A172 (cell line): ENCODE measurements at places on chromosomes 16 and 17.

DNA sequence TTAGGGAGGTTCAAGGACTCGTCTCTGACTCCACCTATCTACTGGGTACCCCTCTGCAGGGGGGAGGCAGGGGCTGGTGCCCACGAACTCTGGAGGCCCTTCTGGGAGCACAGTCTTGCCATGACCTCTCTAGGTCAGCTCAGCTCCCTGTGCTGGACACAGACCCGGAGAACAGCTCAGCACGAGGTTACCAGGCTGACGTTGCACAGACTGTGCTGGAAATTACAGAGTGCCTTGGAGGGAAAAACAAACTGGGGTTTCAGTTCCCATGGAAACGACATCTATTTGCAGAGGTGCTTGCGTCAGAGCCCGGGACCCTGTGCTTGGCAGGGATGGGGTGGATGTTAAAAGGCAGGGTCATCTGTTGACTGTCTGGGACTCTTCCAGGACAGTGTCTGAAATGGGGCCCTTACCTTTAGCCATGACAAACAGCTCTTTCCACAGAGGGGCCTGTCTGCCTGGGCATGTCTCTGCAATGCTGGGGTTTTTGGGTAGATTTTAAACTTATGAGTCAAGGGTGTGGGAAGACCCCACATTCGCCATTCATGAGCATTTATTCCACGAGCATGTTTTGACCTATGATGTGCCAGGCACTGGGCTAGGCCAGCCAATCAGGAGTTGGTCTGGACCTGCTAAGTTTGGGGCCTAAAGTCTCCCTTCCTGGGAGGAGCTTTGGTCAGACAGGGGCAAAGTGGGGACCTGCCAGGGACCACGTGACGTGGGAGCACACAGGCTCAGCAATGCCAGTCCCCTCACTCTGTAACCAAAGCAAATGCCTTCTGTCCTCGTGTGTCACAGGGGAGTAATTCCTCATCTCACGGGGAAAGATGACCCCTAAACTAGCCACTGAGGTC, 22.5 kb downstream of the CCR7 start:
- DNase-seq, result no peak

GRCh38 chr17:81012574-81013447, 21.2 kb downstream of the CHMP6 start:
- DNase-seq, result no peak

DNA sequence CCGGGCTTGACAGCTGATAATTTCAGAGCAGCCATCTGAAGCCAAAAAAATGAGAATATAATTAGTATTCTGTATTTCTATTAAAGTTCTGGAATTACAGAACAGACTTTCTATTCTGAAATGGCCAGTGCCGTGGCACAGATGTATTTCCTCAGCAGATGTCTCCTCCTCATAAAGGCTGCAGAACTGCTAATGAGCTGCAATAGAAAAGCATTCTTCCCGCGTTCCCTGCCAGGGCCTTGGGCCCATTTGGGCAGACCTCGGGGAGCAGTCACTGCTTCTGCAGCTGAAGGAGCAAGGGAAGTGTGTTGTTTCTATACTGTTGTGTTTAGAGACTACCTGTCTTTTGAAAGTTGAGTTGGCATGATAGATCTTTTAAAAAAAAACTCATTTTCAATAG, 152.6 kb upstream of the CACNG5 start:
- DNase-seq, result no peak

- no peak for DNase-seq
These were observed 5.9 kb upstream of the MYO15A start for GRCh38 chr17:18102640-18103039.

GRCh38 chr17:49190932-49191331, 19.4 kb downstream of the GNGT2 start:
- DNase-seq, result no peak

- peak; percentile 42 for DNase-seq
These were observed 110.7 kb upstream of the IRX3 start for GRCh38 chr16:54397190-54397835.

DNA sequence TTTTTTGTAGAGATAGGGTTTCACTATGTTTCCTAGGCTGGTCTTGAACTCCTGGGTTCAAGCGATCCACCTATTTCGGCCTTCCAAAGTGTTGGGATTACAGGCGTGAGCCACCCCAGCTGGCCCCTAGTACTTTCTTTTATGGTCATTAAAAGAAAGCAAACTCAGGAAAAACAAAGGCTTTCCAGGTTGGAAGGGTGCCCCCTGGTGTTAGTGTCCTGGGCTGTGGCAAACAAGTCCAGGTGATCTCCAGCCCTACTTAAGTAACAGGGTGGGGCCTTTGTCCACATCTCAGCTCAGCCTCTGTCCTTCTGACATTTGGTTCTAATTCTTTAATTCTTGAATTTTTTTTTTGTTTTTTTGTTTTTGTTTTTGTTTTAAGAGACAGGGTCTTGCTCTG, 6.9 kb downstream of the IGFBP4 start:
- no peak for DNase-seq

GRCh38 chr17:3968886-3969524, 4.8 kb upstream of the ATP2A3 start:
- no peak for DNase-seq

DNA sequence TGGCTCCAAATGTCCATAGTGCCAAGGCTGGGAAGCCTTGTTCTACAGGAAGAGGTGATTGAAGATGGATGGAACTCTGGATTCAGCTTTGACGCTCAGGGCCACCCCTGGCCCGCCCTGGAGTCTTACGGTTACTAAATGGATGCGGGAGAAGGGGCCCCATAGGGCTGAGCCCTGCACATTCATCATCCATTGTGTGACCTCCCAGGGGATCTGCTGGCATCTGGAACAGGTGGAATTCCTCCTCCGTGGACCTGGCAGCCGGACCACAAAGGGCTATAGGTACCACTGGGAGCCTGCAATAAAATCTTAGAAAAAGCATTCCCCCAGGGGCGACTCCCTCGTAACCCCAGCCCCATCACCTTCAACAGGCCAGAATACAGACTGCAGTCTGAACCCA, 81.4 kb upstream of the NOL11 start:
- DNase-seq, result no peak

DNA sequence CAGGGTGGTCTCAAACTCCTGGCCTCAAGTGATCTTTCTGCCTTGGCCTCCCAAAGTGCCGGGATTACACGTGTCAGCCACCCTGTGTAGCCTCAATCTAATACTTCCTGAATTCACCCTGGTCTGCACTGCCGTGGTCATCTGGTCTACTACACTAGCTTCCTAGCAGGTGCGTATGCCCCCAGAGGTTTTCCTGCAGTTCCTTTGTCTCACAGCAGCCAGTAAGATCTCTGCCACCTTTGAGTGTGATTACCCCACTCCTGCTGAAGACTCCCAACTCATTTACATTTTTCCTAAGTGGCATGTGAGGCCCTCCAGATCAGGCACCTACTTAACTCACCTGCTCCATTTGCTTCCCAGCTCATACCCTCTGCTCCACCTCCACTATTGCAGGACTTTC, 5.1 kb upstream of the DDX19A start:
- DNase-seq, result no peak

GRCh38 chr16:4614571-4615383, at the start of gene UBALD1:
Gene UBALD1, minus strand, starts transcription at chr16:4614888. Its CDS starts 91 bp downstream, at chr16:4614797.
- peak; percentile 81 for DNase-seq

GRCh38 chr16:629185-629832, 1.5 kb upstream of the WFIKKN1 start:
- DNase-seq, result no peak

DNA sequence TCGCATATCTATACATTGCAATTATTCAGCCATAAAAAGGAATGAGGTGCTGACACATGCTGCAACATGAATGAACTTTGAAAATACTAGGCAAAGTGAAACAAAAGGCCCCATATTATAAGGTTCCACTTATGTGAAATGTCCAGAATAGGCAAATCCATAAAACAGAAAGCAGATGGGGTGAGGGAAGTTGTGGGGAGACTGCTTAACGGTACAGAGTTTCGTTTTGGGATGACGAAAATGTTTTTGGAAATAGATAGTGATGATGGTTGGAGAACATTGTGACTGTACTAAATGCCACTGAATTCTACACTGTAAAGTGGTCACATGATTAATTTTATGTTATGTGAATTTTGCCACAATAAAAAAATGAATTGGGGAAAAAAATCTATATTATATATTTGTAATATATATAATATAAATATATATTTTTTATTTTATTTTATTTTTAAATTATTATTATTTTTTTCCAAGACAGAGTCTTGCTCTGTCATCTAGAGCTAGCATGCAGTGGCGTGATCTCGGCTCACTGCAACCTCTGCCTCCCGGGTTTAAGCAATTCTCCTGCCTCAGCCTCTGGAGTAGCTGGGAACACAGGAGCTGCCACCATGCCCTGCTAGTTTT, 4.2 kb upstream of the GNA13 start:
- DNase-seq, result no peak

GRCh38 chr17:73227379-73227778, 34.3 kb downstream of the CPSF4L start:
- no peak for DNase-seq

- DNase-seq, result no peak
These were observed 329.9 kb downstream of the KCNJ2 start for GRCh38 chr17:70499067-70499786.

DNA sequence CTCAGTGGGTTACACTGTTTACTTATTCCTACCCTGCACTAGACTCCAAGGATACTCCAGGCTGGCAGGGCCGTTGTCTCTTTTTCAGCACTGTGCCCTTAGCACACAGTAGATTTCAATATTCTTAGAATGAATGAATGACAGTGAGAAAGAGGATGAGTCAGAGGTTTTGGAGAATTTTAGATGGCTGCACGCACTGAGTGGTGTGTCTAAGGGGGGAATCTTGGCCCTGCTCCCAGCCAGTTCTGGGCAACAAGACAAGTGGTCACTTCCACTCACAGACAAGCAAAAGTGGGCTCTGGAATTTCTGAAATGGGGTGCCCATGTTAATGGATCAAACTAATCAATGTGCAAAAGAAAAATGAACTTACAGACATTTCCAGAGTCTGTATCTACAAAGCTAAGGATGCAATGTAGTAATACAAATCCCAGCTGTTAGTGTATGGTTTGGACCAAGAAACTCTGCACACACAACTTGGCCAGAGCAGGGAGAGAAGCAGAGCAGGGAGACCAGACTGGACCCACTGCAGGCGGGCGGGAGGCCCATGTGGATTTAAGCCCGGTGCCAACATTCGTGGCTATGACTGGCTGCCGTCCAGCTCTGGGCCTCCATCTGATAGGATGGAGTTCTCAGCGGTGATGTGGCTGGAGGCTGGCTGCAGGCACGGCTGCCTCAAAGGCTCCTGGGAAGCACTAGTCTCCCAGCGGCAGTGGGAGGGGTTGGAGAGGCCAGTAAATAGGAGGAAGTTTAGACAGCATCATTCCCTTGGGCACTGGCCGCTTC, 95.6 kb upstream of the CDYL2 start:
- peak; percentile 66 for DNase-seq

DNA sequence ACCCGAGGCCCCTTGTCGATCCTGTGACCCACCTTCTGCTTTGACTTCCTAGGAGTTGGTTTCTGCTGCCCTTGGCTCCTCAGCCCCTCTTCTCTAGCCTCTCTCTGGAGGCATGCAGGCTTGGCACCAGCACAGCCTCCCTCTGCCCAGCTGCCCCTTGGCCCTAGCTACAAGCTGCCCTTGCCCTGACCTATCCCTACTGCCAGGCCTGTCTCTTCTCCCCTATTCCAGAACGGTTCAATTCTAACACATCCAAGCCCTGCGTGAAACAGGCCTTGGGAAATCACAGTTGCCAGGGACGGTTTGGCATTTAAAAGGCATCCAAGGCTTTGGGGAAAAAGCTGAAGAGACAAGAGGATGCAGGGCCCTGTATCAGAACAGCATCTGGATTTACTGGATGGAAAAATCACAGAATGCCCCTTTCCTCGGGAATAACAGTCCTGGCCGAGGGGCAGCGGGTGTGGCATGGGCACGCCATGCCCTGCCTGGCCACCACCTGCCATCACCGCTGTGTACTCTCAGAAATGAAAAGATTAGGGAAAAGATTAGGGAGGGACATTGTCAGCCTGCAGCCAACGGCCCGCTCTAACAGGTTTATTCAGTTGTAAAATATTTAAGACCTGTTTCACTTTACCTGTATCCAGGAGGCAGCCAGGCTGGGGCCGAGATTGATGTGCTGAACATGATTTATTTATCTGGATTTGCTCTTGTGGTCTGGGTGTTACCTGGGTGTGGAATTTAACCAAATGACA, 15.8 kb downstream of the RAI1 start:
- DNase-seq, result no peak

- DNase-seq, result peak; percentile 29
These were observed 491 bp downstream of the IST1 start for GRCh38 chr16:71895679-71896365.

GRCh38 chr17:75498726-75499213, 16.6 kb downstream of the CASKIN2 start:
- DNase-seq, result no peak

DNA sequence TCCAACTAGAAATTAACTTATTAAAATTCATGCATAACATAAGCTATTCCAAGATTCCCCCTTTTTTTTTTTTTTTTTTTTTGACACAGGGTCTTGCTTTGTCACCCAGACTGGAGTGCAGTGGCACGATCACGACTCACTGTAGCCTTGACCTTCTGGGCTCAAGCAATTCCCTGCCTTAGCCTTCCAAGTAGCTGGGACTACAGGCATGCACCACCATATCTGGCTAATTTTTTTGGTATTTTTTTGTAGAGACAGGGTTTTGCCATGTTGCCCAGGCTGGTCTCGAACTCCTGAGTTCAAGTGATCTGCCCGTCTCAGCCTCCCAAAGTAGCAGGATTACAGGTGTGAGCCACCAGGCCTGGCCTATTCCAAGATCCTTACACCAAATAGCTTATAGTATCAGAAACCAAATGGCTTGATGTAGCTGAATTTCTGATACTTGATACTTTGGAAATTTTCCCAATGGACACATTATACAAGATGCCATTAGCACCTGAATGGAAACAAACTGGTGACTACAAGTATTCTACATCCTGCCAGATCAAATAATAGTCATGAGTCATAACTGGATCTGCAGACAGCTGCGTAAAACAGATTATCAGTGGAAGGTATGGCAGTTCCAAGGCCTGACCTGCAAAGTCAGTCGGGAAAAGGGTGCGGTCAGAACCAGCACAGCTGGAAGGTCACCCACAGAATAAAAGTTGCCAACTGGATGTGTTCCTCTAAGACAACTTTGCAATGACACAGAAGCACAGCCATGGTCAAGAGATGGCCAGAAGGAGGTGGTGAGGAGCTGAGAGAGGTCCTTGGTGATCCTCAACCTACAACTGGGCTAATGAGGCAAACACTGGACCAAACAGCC, 14.5 kb downstream of the TUBG1 start:
- peak; percentile 92 for DNase-seq

GRCh38 chr17:300881-301280, 51.7 kb downstream of the RPH3AL start:
- no peak for DNase-seq

GRCh38 chr16:72198771-72199201, 26.8 kb upstream of the PMFBP1 start:
- no peak for DNase-seq

GRCh38 chr17:81582749-81583148, 30.6 kb upstream of the FAAP100 start:
- DNase-seq, result no peak
